ENCODE measurements at places on chromosomes 12 and 14.

GRCh38 chr14:38824706-38825105 lies 278.3 kb downstream of the SEC23A start:
- no peak for DNase-seq

DNA sequence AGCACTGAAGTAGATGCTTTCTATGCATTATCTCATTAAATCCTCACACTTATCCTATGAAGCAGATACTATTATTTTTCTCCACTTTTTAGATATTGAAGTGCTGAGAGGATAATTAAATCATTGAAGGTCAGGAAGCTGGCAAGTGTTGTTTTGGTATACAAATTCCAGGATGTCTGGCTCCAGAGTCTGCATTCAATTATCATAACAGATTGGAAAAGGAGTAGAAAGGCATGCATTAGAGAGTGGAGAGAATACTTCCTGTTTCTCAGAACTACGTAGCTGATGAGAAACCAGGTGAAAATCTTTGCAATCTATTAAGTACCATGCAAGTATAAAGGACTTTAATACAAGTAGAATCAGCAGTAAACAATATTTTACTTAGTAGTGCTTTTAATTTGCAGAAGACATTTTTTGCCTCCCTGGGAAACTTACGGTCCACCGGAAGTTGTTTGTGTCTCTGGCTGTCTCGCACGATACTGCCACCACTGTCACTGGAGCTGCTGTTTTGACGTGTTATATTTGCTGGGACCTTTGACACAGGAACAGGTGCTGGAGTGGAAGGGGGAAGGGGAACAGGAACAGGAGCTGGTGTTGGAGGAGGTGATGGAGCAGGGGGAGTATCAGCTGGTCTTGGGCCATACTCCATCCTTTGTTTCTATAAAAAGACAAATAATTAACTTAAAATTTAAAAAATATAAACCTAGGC lies 158.0 kb downstream of the EPS8 start:
- no peak for DNase-seq

- no peak for DNase-seq
Observed at GRCh38 chr12:7137908-7138307, 7.7 kb downstream of the CLSTN3 start.

- DNase-seq = no peak
Observed at GRCh38 chr12:33519566-33519965, 79.9 kb upstream of the SYT10 start.

DNA sequence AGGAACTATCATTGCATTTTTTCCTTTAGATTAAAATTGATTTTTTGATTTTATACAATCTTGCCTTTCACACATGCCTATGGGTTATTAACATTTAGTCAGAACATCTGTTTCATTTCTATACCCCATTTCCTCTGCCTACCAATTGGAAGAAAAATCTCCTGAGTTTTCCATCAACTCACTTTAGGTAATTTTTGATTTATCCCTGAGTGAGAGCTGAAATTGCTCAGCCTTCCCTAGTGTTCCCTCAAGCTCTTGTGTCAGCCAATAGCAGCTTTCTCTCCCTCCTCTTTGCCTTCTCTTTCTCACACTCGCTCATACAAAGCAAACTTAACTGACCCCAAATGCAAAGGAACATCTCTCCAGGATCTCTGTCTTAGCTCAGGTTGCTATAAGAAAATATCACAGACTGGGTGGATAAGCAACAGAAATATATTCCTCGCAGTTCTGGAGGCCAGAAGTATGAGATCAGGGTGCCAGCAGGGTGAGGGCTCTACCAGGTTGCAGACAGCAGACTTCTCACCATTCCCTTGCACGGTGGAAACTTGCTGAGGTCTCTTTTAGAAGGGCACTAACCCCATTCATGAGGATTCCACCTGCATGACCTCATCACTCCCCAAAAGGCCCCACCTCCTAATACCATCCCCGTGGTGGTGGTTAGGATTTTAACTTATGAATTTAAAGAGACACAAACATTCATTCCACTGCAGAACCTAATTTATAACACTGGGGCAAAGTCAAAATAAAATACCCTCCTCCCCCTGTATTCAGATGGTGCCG lies 224.2 kb upstream of the SFSWAP start:
- no peak for DNase-seq

- no peak for DNase-seq
Observed at GRCh38 chr12:80033448-80033847, 65.9 kb upstream of the OTOGL start.

GRCh38 chr12:6833189-6833890 lies 5.1 kb downstream of the P3H3 start:
- no peak for DNase-seq

DNA sequence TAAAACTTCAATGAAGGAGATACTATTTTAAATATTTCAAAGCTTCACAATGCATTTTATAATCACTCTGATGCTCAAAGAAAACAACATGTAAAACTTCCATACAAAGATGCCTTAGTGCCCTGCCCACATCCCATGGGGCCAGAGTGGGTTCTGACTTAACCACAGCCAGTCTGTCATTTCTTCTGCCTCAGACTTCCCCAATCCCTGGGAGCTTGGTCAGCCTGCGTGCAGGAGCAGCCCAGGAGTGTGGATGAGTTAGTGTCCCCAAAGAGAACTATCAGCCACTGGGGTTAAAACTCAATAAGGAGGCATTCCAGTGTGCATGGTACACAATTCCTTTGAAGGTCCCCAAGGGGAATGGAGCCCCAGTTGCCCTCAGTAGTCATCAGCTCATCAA lies 100.3 kb downstream of the PTCSC3 start:
- DNase-seq = no peak

GRCh38 chr12:19979584-19979983 lies 388.8 kb upstream of the PDE3A start:
- no peak for DNase-seq

- DNase-seq = no peak
Observed at GRCh38 chr14:75315144-75315543, 36.5 kb downstream of the FOS start.

DNA sequence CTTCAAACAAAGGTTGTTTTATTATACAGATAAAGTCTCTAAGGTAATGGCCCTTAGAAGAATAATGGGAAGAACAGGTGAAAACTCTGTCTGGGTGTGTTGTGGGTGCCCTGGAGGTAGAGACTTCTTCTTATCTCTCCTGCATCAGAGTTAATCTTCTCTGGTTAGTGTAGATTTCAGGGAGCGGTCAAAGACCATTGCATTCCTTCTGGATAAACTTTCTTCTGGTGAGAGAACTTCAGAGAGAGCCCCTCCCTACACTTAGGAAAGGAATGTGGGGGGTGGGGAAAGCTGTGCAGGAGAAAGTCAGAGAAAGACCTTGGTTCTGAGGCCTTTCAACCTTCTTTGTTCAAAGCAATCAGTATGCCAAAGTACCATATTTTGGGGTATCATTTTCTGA lies 658.5 kb downstream of the DIO2 start:
- no peak for DNase-seq

GRCh38 chr12:132351751-132352495 lies 22.5 kb upstream of the GALNT9 start:
- DNase-seq = no peak

DNA sequence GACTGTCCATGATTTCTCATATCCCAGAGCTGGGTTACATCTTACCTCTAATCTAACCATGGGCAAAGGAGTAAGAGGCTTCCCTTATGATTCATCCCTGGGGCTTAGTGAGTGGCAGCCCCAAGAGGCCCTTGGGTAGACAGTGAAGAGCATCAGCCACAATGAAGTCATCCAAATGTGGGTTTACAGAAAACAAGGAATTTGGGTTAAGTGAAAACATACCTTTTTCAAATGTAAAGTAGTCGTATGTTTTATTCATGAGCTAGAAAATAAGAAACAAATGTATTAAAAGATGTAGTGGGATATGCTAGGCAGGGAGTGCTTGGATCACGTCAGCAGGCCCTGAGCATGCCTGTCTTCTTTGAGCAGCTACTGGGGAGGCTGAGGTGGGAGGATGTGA lies 54.0 kb upstream of the ELK3 start:
- no peak for DNase-seq

DNA sequence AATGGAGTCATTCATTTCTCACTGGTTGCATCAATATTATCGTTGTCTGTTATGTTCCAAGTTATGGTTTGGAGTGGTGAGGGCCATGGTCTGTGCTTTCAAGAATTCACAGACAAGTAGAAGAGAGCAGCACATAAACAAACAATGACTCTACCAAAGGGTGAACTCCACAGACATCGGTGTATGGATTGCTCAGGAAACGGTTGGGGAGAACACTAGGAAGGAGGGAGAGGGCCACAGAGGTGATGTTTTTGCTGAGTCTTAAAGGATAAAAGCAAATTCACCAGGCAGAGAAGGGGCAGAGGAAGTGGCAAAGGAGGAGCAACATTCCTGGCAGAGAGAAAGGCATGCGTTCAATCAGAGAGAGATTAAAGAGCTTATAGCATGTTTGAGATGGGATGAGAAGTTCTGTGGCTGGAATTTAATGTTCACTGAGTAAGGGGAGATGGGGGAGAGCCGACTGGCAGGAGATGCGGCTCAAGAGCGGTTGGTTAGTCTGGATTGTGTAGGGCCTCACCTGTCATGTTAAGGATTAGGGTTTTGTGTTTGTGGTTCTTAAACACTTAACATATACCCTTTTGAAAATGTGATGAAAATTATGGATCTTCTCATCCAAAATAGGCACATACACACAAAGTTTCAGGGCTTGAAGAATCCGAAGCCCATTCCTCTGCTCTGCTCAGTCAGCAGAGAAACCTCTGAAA lies 42.3 kb upstream of the FRMD6 start:
- no peak for DNase-seq

DNA sequence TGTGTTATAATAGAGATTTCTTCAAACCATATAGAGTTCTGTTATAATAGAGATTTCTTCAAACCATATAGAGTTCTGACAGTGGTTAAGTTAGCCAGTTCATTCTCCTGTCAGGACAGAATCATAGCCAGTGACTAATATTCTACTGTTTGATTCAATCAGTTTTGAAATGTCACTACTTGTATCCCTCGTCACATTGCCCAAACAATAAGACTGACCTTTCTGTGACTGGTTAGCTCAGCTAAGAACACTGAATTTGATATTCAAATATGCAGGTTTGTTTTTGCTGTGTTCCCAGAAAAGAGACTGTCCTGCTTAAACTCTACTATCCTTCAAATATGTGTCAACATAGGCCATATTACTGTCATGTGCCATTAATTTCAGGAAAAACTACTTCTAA lies 74.4 kb downstream of the ALG10B start:
- DNase-seq = no peak

DNA sequence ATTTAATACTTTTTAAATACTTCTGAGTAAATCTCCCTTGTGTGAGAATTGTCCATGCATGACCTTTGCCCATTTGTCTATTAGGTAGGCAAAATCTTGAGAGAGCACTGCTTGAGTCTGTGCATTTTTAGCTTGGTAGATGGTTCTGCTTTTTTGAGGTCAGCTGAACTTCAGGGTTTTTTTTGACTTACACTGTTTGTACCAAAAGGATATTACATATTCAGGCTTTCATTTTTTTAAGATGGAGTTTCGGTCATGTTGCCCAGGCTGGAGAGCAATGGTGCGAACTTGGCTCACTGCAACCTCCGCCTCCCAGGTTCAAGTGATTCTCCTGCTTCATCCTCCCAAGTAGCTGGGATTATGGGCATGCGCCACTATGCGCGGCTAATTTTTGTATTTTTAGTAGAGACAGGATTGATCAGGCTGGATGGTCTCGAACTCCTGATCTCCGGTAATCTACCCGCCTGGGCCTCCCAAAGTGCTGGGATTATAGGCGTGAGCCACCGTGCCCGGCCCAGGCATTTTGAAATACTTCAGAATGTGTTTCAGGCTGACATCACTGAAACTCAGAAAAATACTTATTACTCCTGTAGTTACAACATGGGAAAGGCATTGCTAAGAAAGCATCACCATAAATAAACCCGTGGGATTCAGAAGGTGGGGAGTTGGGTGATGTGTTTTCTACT lies 11.1 kb downstream of the RASSF3 start:
- peak; percentile 30 for DNase-seq

- DNase-seq = peak; percentile 76
Observed at GRCh38 chr14:105448706-105449111, 25.9 kb upstream of the CRIP2 start.

- DNase-seq = no peak
Observed at GRCh38 chr12:3454780-3455179, 36.2 kb upstream of the PRMT8 start.

GRCh38 chr12:46470975-46471374 lies 98.4 kb upstream of the SLC38A2 start:
- no peak for DNase-seq

DNA sequence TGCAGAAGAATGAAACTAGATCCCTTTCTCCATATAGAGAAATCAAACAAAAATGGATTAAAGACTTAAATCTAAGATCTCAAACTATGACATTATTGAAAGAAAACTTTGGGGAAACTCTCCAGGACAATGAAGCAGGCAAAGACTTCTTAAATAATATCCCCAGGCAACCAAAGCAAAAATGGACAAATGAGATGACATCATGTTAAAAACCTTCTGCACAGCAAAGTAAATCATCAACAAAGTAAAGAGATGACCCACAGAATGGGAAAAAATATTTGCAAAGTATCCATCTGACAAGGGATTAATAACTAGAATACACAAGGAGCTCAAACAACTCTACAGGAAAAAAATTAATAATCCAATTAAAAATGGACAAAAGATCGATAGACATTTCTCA lies 101.0 kb downstream of the RALGAPA1 start:
- no peak for DNase-seq

DNA sequence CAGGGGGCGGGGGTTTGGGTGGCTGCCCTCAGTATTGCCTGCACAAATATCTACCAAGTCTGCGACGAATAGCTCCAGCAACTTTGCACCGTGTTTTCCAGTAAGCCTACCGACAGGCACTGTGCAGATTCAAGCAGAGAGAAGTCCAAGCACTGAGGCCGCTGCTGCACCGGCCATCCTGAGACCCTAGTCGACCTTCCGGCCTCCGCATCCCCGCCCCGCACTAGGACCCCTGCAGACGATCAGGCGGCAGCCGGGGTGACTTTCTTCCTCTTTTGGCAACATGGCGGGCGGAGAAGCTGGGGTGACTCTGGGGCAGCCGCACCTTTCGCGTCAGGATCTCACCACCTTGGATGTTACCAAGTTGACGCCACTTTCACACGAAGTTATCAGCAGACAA lies at the start of gene EIF2S3B:
Gene EIF2S3B, plus strand, starts transcription at position 271 of the 400 bp plus-strand sequence. Its CDS starts 13 bp downstream, at position 284.
- DNase-seq = no peak

GRCh38 chr14:74472601-74473000 lies 20.5 kb downstream of the NPC2 start:
- no peak for DNase-seq

DNA sequence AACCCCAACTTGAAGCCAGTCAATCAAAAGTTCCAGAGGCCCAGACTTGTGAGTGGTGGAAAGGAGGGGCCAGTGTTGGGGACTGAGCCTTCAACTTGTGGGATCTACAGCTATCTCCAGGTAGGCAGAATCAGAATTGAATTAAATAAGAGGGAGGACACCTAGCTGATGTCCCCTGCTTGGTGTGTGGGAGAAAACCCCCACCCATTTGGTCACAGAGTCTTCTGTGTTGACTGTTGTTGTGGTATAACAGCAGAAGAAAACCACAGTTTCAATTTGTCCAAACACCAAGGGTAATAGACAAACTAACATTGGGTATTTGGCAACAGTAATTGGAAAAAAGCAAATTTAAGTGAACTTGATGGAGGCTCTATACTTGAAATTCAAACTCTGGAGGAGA lies 3.4 kb upstream of the GCH1 start:
- DNase-seq = no peak
